Esophagus squamous epithelium (tissue), 5 donors: ENCODE measurements at places on chromosomes 5 and 9.
A peak's percentile ranks its signal among the peaks of the same experiment; 100 is the strongest.

DNA sequence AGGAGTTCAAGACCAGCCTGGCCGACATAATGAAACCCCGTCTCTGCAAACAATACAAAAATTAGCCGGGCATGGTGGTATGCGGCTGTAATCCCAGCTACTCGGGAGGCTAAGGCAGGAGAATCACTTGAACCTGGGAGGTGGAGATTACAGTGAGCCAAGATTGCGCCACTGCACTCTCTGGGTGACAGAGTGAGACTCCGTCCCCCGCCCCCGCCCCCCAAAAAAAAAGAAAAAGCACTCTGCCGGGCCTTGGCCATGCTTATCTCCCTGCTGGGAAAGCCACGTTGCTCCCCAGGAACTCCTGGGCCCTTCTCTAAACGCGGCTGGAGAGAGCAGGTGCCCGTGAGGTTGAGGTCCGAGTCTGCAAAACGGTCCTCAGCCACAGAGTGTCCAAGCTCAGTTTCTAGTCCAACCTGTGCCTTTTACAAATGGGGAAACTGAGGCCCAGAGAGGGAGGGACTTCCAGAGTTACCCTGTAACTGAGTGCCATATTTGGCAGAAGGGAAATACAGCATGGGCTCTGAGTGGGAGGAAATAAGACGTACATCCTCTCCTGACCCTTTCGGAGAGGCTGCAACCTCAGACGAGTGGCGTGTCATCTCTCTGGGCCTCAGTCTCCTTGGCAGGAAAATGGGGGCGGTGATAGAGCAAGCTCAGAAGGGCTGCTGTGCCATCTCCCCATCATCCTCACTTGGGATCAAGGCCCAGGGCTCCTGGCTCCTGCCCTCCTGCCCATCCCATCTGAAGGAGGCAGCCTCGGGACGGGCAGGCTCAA is 6.6 kb upstream of the PHYHD1 start:
- DNase-seq = no peak

DNA sequence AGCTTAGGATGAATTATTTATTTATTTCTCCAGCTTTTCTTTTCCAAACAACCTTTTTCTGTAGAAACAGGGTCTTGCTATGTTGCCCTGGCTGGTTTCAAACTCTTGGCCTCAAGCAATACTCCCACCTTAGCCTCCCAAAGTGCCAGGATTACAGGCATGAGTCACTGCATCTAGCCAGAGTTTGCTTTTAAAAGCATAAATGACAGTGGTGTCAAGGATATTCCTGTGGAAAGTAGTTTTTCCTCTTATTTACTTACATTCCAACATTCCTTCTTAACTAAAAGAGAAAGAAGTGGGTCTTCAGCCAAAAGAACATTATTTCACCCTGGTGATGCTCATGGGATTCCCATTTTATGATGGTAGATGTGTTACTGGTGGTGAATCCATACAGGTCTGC is 62.4 kb downstream of the GRIA1 start:
- DNase-seq = no peak

DNA sequence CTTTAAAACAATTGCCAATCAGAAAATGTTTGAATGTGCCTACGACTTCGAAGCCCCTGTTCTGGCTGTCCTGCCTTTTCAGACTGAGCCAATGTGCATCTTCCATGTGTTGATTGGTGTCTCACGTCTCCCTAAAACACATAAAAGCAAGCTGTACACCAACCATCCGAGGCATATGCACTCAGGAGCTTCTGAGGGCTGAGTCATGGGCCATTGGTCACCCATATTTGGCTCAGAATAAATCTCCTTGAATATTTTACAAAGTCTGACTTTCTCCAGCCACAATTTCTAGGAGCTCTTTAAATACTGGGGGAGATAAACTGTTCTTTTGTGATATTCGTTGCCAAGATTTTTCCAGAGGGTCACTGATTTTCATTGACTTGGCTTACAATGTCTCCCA is 53.9 kb downstream of the C9orf57 start:
- no peak for DNase-seq

DNA sequence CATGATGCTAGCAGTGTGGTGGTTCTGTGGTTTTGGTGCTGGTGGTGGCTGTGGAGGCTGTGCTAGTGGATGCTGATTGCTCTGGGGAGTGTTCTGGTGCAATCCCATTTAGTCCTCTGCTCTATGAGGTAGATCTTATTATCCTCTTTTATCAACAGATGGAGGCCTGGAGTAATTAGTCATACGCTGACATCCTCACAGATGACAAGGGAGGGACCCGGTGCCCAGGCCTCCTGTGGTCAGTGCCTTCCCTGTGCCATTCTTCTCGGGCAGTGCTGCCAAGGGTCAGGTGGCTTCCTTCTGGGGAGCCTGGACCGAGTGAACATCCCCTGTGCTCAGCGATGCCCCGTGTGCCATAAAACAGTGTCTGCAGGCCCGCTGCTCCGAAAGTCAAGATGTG is 74.5 kb downstream of the COL5A1 start:
- no peak for DNase-seq

DNA sequence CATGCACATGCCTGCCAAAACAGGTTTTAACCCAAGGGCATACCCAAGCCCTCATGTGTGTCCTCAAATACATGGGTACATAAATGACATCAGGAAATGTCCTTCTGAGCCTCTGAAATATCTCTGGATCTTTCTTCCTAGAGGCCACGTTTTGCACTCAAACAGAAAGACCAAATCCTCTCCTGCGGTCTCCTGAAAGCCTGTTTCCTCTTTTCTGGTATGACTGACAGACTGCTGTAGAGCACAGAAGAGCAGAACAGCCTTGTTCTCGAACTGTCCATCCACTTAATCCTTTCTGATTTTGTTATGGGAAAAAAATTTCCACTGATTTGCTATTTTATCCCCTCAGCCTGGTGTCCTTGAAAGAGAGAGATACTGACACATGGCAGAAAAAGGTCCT is 107.2 kb downstream of the ASTN2 start:
- no peak for DNase-seq

DNA sequence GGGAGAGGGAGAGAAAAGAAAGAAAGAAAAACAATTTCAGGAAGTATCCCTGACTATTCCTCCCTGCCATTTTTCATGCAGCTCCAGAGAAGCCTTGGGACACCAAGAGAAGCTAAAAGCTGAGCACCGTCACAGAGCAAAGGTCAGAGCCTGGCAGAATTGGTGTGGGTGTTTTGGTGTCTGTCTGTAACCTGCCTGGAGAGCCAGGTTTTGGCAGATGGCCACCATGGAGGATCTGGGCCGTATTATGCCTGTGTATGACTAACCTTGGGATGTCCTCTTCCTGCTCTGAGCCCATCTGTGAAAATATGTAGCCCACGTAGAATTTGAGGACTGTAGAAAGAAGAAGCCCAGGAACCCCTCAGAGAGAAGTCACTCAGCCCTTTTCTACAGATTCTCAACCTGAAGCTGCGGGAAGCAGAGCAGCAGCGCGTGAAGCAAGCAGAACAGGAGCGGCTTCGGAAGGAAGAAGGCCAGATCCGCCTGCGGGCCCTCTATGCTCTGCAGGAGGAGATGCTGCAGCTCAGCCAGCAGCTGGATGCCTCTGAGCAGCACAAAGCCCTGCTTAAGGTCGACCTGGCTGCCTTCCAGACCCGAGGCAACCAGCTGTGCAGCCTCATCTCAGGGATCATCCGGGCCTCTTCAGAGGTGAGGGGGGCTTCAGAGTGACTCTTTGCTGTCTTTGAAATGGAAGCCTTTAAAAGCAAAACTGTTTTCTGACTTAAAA is 18.8 kb downstream of the GLE1 start:
- DNase-seq = no peak

DNA sequence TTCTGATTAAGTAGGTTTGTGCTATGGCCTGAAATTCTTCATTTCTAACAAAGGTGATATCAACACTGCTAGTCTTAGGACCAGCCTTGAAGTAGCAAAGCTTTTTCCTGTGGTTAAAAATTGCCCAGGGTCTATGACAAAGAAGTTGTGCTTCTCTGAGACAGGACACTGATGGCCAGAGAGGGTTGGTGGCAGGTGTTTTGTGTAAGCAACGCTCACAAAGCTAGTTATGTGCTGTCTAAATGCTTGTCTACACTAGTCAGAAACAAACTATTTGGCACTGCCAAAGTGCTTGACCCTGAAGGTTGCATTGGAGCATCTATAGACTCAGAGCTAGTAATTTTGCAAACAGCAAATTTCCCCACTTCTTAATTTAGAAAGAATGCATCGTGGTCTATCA is 44.1 kb upstream of the SELENOP start:
- DNase-seq = no peak

- no peak for DNase-seq
Measured at GRCh38 chr9:132040246-132040645, 39.4 kb downstream of the MED27 start.

DNA sequence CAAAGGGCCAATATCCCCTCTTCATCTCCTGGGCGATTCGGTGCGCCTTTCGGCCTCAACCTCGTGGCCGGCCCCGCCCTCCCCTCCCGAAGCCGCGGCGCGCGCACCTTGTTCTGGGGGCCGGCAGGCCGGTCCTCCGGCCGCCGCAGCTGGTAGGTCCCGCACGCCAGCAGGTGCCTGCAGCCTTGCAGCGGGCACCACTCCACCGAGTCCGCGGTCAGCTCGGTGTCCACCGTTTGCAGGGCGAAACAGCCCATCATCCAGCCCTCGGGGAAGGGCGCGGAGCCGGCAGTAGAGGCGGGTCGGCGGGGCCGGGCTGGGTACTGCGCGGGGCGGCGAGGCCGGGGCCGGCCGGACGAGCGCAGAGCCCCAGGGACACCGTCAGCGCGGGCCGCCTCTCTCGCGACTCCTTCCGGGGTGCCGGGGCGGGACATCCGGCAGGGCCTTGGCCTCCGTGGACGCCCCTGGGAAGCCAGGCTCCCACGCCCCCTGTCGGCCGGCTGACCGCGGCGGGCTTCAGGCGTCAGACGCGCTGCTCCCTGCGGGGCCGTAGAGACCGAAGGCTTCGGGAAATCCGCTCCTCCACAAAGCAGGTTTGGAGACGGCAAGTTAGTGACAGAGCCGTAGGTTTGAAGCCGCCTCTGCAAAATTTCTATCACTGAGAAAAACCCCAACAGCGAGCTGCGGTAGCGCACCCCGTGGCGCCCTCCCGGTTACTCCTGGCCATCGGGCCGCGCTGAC is at the start of gene DPH7:
DPH7 (minus strand) TSS at position 408 of the 741 bp plus-strand sequence; CDS start at position 260, 148 bp downstream.
- peak; percentile 60 for DNase-seq
